ENCODE measurements at places on chromosomes 3 and 15.

DNA sequence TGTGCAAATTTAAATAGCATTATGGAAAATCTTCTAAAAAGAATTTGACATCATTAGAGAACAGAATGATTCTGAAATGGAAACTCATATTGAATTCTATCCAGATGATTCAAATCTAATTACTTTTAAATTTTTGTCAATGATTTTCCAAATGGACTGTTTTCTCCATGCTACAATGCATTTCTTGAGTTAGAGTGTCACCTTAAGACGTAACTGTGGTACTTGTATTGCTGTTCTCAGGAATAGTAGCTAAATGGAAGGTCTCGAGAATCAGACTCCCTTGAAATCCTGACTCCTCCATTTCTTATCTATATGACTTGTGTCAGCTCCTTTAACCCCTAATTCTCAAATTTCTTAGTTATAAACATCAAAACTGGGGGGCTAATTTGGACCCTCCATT is 102.3 kb downstream of the P2RY1 start:
- DNase-seq, result no peak

DNA sequence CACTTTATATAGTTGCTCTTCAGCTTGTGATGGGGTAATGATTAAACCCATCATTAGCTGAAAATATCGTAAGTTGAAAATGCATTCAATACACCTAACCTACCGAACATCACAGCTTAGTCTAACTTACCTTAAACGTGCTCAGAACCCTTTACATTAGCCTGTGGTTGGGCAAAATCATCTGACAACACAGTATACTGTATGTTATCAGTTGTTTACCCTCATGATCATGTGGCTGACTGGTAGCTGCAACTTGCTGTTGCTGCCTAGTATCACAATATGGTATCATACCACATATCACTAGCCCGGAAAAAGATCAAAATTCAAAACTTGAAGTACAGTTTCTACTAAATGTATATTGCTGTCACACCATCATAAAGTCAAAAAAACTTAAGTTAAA is 9.5 kb downstream of the ZNF280D start:
- DNase-seq, result no peak

DNA sequence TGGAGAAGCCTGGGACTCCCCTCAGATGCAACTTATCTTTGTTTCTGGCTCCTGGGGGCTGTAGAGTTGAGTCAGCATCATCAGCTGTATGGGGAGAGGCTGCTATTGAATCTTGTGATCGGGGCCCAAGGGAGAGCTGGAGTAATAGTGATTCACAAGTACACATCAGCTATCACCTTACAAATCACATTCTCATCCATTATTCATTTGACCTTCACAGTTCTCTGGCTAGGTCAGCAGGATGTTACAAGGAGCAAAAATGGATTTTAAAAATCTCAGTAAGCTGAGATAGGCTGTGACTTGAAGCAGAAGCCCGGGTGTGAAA is 175.0 kb downstream of the OPA1 start:
- no peak for DNase-seq

- no peak for DNase-seq
These were observed 250.4 kb upstream of the SLITRK3 start for GRCh38 chr3:165446555-165446954.

GRCh38 chr3:40477666-40478065 is 744 bp downstream of the ZNF619 start:
- no peak for DNase-seq

GRCh38 chr3:134365766-134366065 is 8.5 kb downstream of the AMOTL2 start:
- no peak for DNase-seq

DNA sequence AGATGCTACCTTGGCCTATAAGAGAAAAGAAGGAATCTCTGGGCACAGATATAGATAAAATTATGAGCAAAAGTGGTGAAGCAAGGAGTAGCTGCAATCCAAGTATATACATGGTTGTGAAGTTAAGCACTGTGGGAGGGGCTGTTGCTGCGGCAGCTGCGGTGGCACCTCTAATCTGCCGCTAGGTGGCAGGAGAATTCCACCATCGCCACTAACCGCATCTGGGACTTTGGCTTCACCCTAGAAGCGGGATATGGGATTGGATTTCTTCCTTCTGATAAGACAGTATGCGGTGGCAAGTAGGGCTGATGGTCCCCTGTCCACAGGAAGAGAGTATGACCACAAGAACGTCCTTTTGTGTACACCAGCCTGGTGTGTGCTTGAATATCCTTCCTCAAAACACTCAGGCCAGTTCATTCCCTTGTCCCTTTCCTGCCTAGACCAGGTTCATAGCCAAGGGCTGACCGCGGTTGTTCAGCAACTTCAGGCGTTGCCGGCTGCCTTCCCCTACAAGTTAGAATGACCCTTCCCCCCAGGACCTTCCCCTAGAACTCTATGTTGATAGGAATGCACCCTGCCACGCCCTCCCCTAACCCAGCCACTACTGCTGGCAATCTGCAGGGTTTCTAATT is 5.1 kb downstream of the MAGEL2 start:
- DNase-seq, result peak; percentile 49

- DNase-seq, result no peak
These were observed 86.0 kb upstream of the MFGE8 start for GRCh38 chr15:88998980-88999713.

DNA sequence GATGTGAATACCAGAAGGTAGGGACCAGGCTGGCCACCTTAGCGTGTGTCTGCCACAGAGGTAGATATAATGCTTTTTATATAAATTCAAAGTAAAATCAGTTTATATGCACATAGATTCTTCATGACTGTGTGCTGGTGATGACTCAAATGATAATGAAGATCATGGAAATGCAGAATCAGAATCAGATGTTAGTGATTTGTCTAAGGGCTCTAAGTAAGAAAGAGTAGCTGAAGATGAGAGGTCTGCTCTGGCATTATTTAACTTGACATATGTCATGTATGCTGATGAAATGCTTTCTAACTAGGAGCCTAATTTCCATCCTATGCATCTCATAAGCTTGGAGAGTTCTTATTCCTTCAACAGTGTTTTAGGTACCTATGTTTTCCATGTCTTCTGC is 50.3 kb upstream of the DPH6 start:
- no peak for DNase-seq

GRCh38 chr15:88917760-88918159 is 4.6 kb upstream of the MFGE8 start:
- no peak for DNase-seq

- DNase-seq, result no peak
These were observed 15.4 kb downstream of the ANPEP start for GRCh38 chr15:89799011-89799911.

DNA sequence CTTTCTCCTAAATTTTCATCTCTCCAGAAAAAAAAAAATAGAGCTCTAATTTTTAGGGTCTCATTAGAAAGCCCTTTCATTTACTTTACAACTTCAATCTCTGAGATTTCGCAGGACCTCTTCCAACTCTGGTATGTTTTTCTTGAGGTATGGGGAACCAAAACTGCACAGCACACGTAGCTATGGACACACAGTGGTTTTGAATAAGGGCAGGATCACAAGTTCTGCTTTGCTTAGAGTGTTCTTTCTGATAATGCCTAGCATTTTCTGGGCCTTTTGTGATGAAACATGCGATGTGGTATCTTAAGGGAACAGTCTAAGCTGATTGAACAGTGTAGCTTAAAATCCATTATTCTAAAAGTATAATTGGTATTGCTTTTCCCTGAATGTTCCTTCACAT is 25.3 kb downstream of the ZNF592 start:
- no peak for DNase-seq

DNA sequence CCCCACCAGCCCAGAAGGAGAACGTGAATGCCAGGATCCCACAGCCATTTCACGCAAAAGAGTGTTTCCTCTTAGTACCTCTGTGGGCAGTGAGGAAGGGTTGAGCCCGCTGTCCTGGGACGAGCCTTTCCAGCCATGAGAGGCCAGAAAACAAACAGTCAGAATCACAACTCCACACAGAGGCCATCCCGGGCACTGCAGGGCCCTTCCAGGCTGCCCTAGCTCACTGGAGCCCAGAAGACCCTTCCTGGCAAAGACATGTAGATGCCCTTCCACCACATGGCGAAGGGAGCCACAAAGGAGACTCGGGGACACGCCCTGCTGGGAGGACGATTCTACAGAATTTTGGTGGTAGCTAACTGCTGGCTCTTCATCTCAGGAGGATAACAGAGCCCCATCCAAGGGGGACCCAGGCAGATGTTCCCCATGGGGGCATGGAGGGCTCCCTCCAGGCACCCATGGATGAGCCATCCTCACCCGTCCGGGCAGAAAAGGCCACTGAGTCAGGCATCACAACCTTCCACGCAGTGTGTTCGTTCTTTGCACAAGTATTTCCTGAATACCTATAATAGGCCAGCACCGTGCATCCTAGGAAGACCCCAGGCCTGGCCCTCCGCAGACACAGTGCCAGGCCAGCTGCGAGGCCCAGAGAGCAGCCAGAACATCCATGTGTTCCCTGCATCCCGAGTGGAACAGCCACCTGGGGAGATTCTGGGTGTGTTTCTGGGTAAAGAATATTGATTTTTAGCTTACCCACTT is 47.2 kb downstream of the SLC12A8 start:
- no peak for DNase-seq

DNA sequence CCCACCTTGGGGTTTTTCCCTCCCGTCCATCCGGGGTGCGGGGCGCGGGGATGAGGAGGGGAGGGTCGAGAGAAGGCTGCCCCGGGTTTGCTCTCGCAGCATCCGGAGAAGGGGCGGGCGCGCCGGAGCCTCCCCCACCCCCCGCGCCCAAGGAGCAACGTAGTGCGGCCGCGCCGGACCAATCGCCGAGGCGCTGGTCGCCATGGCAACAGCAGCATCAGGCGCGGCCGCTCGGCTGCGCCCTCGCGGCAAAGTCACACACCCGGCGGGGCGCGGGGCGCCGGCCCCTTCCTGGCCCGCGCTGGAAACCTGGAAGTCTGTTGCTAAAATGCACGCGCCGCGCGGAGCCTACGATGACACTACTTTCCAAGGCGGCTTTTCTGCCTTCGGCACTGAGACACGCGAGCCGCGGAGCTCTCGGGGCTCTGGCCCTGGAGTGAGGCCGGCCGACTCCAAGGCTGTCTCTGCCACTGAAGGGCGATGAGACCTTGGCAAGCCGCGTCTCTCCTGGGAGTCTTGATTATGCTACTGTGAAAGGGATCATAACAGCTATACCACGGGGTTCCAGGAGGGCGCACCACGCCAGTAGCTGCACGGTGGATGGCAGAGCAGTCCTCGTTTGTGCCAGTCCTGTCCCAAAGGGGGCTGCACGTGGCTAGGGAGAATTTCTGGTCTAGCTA is at the start of gene IQSEC1:
Gene IQSEC1 (minus strand): TSS at position 104 of the 680 bp plus-strand sequence. CDS start 415 bp downstream, outside the sequence.
- DNase-seq, result peak; percentile 78

GRCh38 chr3:105800320-105800719 is 68.5 kb downstream of the CBLB start:
- DNase-seq, result no peak

DNA sequence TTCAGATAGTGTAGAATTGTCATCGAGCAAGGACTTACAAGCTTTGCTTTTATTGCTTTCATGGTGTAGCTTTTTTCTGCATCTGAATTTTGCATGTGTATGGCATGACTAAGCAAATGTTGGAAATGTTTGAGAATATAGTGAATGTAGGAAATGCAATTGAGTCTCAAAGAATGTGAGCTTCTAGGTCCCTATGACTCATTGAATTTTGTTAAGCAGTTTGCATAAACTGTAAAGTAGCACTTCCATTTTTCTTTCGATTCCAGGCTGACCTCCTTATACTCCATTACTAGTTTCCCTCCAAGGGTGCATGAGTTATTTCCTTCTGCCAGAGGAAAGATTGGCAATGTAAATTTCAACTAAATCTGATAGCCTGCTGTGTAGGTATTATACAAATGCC is 619.2 kb downstream of the DIPK2A start:
- no peak for DNase-seq

GRCh38 chr3:42340466-42340865 is 69.9 kb downstream of the LYZL4 start:
- no peak for DNase-seq

- DNase-seq, result no peak
These were observed 26.3 kb downstream of the ALS2CL start for GRCh38 chr3:46667061-46667621.

- DNase-seq, result peak; percentile 28
These were observed 289 bp downstream of the PCSK6 start for GRCh38 chr15:101489237-101489598.

DNA sequence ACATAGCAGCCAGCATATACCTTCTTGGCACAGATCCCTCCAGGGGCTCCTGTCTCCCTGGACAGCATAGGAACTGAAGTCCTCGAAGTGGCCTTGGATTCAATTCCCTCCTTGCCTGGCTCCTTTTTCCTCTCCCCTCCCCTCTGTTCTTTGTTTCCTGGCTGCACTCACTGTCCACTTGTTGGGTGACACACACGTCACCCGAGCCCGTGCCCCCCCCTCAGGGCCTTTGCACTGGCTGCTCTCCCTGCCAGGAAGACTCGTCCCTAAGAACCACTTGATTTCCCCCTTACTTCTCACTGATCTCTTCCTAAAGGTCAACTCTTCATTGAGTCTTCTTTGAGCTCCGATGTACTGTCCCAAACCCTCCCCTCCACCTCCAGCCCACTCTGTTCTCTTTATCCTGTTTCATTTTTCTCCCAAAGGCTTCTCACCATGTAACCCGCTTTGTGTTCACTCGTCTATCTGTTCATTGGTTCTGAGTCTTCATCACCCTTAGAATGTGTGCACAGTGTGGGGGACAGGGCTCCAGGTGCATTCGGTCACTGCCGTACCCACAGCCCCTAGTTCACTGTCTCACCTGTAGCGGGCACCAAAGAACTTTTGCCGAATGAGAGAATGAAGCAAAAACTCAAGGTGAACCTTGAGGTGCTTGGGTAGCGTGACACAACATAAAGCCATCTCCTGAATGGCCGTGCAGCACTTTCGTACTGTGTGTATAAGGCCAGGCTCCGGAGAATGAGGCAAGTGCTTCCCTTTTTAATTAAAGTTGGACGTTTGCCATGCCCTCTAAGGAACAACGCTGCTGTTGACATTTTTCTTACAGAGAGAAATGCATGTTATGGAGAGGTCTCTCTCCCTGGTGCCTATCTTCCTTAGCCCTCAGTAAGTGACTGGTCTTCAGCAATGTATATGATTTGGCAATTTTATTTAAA is 74.0 kb downstream of the CHRNA7 start:
- DNase-seq, result no peak

- no peak for DNase-seq
These were observed 40.3 kb downstream of the WNT5A start for GRCh38 chr3:55446850-55447249.

DNA sequence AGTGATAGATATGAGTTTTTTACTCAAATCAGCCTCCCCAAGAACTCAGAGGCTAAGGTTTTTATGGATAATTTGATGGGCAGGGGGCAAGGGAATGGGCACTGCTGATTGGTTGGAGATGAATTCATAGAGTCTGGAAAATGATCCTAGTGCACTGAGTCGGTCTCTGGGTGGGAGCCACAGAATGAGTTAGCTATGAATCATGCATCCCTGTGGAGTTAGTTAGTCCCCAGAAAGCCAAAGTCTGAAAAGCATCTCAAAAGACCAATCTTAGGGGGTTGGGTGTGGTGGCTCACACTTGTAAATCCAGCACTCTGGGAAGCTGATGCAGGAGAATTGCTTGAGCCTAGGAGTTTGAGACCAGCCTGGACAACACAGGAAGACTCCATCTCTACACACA is 516.1 kb downstream of the AGBL1 start:
- no peak for DNase-seq
